ENCODE measurements at places on chromosomes 4 and X.
A peak's percentile ranks its signal among the peaks of the same experiment; 100 is the strongest.

DNA sequence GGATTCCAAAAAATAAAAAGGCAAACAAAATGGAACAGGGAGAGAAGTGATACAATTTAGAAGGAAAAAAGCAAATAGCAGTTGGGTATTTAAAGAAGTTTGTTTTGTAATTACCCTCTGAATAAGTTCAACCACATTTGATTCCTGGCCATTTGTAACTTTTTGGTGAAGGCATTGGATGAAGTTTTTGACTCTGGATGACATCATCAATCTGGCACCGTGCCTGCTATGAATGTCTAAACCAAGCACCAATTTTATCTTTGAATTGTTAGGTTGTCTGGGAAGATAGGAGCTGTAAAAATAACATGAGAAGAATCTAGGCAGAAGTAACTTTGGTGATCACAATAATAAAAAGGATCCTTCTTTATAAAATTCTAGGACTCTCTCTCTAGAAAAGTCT is 29.5 kb downstream of the TMPRSS11A start:
- DNase-seq, result peak; percentile 4

DNA sequence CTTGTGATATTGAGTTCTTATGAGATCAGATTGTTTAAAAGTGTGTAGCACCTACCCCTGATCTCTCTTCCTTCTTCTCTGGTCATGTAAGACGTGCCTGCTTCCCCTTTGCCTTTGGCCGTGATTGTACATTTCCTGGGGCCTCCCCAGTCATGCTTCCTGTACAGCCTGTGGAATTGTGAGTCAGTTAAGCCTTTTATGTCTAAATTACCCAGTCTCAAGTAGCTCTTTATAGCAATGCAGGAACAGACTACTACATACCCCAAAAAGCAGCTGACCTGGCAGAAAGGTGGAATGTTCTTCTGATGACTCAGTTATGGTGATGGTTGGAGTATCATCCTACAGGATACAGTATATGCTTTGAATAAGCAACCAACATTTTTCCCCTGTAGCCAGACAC is 11.4 kb upstream of the MCUB start:
- peak; percentile 28 for DNase-seq

- no peak for DNase-seq
Observed at GRCh38 chr4:173793937-173794510, 264.0 kb upstream of the HAND2 start.

DNA sequence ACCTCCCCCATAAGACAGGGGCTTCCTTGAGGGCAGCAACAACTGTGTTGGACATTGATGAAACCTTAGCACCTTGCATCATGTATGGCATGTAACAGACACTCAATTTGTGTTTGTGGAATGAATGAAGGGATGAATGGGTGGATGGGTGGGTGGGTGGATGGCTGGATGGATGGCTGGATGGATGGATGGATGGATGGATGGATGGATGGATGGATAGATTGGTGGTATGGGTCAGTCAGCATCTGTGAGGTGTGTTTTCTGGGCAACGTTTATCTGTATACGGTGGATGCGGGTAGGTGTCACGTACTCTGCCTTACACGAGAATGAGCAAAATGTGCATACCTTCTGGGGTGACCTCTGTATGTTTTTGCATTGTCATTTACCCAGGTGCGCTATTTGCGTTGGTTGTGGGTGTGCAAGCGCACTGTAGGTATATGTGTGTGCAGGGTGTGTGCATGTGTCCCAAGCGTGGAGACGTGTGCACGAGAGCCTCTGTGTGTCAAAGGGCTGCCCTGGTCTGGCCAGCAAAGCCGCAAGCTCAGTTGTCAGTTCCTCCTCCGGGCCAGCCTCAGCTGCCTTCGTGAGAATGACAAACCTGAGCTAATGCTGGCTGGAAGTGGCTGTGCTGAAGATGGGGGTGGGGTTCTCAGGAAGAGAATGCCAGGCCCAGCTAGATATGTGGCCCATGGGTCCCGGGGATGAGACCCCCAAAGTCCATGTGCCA is 26.5 kb downstream of the ELF4 start:
- DNase-seq, result no peak

GRCh38 chr4:962231-963208 is 10.8 kb downstream of the DGKQ start:
- no peak for DNase-seq

DNA sequence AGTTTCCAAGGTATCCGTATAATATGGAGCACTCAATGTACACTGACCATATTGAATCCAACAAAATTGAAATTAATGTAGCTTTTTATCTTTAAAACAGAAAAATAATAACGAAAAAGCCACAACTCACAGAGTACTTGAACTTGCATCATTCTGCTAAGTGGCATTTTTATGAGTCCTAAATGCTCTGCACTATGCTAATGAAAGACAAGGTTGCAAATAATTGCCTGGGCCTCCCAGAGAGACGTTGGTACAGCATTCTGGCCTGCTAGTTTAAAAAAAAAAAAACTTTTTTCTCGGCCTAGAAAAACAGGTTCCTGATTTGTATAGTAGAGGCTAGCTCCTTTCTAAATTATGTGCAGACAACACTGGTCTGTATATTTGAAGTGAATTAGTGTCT is 4.3 kb upstream of the FAM9B start:
- no peak for DNase-seq

- DNase-seq, result no peak
Observed at GRCh38 chr4:150569384-150569987, 12.5 kb upstream of the MAB21L2 start.

DNA sequence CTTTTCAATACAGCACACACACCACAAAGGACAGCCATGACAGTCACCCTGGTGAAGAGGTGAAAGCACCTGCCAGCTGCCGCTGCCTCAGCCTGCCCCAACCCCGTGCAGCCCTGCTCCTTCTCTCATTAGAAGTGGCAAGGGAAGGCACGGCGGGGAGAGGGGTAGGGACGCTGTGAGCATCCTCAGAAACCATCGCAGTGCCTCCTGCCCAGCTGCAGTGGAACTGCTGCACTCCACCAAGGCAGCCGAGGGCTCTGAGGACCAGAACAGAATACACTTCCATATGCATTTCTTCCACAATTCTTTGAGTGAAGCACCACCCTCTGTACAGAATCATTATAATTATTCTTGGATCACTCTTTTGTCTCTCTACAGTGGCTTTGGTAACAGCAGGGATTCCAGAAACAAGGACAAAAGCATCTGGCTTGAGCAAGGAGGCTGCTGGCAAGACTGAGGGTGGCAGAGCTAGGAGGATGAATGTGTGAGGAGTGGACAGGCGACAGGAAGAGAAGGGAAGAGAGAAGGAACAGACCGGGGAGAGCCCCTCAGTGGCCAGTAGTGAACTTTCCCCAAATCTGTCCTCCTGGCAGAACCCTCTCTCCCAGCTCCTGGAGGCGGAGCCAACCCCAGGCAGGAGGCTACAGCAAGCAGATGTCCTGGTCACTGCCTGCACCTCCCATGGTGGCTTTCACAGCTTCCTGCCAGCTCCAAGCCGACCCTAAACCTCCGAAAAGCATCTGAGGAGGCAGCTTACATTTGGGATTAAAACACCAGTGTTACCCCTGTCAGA is 73.2 kb downstream of the MTNR1A start:
- no peak for DNase-seq

- no peak for DNase-seq
Observed at GRCh38 chrX:64204252-64204651, 1.3 kb downstream of the AMER1 start.

DNA sequence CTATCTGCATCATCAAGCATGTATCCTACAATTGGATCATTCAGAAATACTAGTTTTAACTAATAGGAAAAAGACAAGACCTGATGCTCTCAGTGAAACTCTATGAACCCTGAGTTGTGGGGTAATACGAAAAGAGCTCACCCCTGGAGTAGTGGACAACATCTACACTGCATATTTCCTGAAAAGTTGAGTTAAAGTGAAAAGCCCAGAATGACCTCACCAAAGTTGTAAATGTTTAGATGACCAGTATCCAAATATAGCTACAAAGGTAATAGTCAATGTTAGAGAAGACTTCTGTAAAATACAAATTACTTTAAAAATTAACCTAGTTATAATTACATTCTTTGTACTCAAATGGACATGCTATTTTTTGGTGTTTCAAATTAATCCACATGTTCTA is 52.8 kb upstream of the SRPX start:
- DNase-seq, result no peak

- DNase-seq, result no peak
Observed at GRCh38 chr4:94852616-94853015, 94.9 kb downstream of the BMPR1B start.

- no peak for DNase-seq
Observed at GRCh38 chr4:90883519-90883918, 756.3 kb downstream of the CCSER1 start.
